Kidney (tissue), 22 donors: ENCODE measurements at places on chromosomes 4 and X. TPM values are rescaled to one million over a fixed set of nuclear protein-coding genes. Genes with fewer than 3 reads are reported as not detected.

The GPR34 gene
- polyA plus RNA-seq: 2.2 TPM

The MAGEA10 gene
- polyA plus RNA-seq: not detected

DNA sequence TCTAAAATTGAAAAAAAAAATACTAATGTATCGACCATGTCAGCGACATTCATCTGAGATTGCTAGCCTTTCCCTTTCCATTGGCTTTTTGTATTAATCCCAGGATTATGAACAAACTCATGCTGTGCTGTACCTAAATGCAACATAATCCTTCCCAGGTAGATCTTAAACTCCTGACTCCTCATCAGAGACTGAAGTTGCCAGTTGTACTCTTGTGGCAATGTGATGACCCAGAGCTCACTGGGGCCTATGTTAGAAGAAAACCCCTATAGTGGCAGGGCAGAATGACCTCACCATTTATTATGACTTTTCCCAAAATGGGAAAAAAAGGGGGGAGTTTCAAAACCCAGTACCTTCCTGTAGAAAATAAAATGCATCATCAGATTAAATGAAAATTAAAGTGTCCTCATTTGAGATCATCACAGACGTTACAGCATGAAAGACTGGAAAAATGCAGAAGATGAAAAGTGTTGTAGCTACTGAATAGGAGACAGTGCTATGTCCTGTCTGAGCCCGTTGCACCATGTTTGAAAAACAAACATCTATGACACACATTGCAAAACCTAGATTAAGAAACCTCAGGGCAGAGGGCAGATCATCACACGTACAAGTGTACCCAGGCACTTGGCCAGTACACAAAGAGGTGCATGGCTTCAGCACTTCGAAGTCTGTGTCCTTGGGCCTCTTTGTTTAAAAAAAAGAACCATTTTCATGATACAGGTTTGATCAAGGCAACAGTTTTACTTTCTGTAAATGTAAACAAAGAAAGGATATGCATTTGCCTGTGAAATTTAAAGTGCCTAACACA lies 6.8 kb upstream of the ACSL4 start:
- DNase-seq: no peak

DNA sequence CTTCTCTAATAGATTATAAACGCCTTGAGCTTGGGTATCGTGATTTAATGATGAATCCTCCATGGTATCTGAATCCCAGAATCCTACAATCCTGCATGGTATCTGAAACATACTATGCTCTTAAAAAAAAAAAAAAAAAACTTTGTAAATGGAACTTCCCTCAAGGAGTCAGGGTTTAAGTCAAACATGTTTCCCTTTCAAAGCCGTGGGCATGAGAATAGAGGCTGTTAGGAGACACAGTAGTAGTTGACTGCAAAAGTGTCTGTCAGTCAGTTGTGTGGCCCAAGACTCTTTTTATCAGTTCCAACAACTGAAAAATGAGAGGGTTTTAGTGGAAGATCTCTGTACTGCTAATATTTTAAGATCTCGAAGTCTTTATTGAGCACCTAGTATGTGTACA lies 2.4 kb upstream of the HS3ST1 start:
- no peak for DNase-seq

DNA sequence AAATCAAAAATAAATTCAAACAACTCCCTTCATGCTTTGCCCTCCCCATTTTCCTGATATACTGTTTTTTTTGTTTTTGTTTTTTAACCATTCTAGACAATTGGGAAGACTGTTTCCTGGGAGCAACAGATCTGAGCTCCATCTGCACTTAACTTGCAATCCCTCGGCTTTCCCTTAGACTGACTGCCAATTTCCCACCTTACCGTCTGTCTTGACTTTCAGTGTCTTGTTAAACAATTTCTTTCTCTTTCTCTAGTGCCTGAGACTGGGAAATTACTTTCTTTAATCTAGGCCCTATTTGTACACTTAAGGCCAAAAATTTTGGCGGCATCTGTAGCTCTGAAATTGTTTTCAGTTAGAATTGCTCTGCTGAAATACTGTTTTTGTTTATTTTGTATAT lies 326.3 kb downstream of the LDB2 start:
- DNase-seq: no peak
